ENCODE measurements at places on chromosomes 12 and 14.
A peak's percentile ranks its signal among the peaks of the same experiment; 100 is the strongest.

DNA sequence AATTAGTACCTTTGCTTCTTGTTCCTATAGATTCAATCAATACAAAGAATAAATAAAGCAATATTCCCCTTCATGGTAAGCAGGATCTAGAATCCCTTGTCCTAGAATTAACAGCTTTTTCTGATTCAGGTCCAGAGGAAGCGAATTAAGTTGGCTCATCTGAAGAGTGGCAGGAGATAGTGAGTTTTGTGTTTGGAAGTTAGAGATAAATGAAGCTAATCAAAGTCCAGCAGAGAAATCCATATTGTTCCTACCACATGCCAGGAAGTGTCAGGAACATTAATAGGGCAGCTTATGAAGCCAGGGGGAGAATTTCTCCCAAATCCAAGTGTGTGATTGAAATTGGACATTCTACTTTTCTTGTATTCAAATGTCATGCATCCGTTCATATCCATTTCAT is 13.9 kb downstream of the CAPZA3 start:
- no peak for DNase-seq

- DNase-seq: peak; percentile 28
Measured at GRCh38 chr12:98646294-98647090, 1.4 kb downstream of the APAF1 start.

- peak; percentile 82 for DNase-seq
Measured at GRCh38 chr12:110921262-110921661, 883 bp upstream of the MYL2 start.

- no peak for DNase-seq
Measured at GRCh38 chr14:53710615-53711014, 246.0 kb downstream of the BMP4 start.

DNA sequence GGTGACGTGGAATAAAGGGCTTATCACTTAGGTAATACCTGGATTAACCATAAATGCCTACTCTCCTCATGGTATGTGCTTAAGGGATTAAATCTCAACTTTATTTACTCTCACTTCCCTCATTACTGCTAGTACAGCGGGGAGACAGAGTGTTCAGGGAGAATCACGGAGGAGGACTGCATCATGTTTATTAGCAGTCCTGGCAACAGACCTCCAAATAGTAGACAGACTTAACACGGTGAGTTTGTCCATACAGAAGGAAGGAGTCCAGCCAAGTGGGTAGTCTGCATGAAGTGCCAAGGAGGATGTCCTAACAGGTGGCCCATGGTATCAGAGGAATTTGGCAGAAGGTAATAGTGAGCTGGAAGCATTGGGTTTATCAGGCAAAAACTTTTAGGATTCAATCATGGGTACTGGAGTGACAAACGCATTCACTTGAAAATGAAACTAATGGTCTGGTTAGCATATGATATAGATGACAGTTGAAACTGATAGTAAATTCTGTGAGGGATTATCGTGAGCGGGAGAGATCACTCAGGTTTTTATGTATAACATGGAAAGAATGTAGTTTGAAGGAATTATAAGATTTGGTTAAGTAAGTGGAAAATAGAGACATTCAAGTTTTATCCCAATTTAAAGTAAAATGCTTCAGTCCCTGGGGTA is 471.8 kb downstream of the TMEM117 start:
- no peak for DNase-seq
